Stimulated activated CD8-positive, alpha-beta memory T cell treated with anti-CD3 and anti-CD28 coated beads, Interleukin-4, amount 100 ng/mL, for 4 hours (primary cell): ENCODE measurements at places on chromosomes 1 and 21.
A peak's percentile ranks its signal among the peaks of the same experiment; 100 is the strongest.

GRCh38 chr1:17661546-17662157, 93.5 kb upstream of the ACTL8 start:
- DNase-seq = no peak

DNA sequence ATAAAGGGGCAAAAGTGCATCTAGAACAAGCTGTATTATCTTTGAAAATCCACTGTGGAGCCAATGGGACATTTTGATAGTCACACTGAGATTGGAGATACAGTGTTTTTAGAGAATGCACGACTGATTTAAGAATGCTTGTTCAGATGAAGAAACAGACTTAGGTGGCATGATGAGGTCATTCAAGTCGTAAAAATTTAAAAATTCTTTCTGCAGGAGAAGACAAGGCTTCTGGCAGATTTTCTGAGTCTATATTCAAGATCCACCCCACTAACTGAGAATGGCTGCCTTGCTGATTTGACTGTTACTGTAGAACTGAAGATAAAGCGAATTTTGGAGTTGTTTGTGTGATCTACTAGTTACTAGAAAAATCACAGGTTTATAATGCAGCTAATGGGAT, 310.6 kb downstream of the LRRC7 start:
- DNase-seq = no peak

DNA sequence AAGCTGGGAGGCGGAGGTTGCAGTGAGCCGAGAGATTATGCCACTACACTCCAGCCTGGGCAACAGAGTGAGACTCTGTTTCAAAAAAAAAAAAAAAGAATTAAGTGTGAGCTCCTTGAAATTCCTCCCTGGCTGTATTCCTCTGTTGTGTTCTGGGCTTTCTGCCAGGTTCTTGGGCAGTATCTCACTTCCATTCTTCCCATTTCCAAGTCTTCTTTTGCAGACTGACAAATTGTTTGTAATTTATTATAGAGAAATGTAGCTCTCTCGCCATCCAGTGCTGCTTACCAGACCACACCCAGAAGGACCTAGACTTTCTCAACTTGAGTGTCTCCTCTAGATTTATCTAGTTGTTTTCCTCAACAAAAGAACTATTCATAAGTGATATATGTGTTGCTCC, 105.0 kb upstream of the ADGRL2 start:
- DNase-seq = no peak

GRCh38 chr1:218377143-218377660, 32.1 kb downstream of the TGFB2 start:
- DNase-seq = peak; percentile 49

DNA sequence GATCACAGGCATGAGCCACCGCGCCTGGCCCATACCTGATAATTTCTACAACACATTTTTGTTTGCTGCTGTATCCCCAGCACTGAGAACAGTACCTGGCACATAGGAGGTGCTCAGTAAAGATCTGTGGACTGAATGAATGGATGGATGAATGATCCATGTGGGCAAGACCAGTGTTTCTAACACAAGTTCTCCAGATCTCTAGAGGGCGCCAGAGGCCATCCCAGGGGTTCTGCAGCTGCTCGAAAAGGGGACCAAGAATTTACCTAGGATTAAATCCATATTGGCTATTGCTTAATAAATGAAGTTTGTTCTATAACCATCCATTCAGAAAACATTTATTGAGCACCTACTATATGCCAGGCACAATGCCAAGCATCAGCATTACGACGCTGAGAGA, 167.7 kb downstream of the ACTL8 start:
- no peak for DNase-seq

GRCh38 chr1:159338018-159338417, 35.9 kb downstream of the FCER1A start:
- no peak for DNase-seq

- DNase-seq = peak; percentile 45
Measured at GRCh38 chr1:100038660-100039287, 69.0 kb downstream of the SLC35A3 start.

GRCh38 chr1:162878000-162878596, 17.1 kb upstream of the CCDC190 start:
- no peak for DNase-seq

GRCh38 chr1:184223216-184223615, 163.6 kb upstream of the C1orf21 start:
- DNase-seq = no peak

DNA sequence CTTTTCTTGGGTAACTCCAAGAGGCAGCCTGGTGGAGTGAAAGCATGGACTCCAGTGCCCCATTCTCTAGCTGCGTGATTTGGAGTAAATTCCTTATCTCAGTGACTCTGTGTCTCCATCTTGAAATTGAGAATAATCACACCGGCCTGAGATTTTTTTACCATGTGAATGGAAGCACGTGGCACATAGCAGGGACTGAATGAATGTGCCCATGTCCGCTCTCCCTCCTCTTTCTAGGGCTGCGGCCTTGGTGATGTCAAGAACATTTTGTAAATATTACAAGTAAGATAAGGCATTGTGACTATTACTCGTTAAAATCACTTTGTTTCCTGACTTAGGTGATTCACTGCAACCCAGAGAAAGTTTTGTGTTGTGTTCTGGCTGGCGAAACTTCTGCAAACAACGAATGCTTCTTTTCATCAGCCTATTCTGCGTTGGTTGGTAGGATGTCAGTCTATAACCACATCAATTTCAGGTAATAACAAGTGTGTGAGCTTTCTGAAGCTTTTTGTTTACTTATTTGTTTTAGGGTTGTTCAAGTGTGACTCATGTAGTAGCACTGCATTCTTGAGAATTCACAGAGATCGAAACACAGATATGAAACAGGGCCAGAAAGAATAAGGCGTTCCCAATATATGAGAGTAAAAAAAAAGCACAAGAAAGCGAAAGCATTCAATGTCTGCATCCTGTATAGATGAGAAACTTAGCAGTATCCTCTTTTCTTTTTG, 135.7 kb upstream of the SLC45A1 start:
- no peak for DNase-seq

- no peak for DNase-seq
Measured at GRCh38 chr1:210260096-210260495, 27.5 kb downstream of the SERTAD4 start.

DNA sequence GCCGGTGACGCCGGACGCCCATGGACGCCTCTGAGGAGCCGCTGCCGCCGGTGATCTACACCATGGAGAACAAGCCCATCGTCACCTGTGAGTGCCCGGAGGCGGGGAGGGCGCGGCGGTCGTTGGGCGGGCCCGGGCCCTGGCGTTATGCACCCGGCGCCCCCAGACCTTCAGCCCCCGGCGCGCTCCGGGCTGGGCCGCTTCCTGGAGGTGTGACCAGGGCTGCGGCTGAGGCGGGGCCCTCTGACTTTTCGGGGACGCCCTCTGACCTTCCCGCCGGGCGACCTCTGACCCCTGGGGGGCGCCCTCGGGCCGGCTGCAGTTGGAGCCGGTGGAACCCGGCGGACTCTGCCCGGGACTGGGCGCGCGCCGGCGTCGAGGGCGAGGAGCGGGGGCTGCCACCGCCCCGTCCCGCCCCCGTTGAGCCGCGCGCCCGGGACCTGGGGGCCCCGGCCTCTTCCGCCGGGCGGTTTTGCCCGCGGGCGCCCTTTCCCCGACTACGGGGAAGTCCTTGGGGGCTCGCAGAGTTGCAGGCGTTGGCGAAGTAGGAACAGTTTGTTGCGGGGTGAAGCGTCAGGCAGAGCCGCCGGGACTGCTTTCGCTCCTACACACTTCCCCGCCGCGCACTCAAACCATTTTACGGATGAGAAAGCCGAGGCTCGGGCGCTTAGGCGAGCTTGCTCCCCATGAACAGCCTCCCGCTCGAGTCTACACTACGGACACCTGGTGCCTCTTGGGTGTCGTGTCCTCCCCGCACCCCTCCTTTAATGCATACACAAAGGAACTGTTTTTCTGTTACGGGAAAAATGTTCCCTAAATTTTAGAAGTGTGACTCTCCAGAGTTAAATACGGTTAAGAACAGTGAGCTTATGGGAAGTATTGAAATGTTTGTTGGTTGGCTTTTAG, 618 bp downstream of the TRAPPC10 start:
- peak; percentile 59 for DNase-seq

DNA sequence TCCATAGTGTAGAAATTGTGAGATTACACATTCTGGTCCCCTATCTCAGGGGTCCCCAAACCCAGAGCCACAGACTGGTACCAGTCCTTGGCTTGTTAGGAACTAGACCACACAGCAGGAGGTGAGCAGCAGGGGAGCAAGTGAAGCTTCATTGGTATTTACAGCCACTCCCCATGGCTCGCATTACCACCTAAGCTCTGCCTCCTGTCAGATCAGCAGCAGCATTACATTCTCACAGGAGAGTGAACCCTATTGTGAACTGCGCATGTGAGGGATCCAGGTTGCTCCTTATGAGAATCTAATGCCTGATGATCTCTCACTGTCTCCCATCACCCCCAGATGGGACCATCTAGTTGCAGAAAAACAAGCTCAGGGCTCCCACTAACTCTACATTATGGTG, 229.7 kb upstream of the IRF2BP2 start:
- DNase-seq = no peak

- no peak for DNase-seq
Measured at GRCh38 chr21:15667819-15668218, 62.0 kb upstream of the USP25 start.

DNA sequence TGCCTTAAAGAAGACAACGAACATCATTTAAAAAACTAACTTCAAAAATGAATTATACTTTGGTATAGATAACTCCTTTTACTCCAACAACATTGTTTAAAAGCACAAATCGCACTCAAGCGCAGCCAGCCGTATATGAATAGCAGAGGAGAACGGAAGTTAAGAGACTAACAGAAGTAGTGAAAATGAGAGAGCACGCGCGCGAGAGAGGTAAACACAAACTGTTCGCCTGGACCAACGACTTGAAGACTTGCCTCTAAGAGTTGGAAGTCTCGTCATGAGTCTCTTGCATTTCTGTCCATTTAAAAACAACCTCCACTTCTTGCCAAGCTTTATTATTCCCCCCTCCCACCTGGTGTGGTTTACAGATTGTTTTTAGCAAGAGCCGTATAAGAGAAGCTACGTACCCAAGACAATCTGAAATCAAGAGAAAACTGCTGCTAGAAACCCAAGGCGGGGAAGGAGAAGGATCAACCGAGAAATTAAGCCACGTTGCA, 479 bp downstream of the SELENOF start:
- no peak for DNase-seq

GRCh38 chr1:185473186-185473585, 156.1 kb upstream of the IVNS1ABP start:
- no peak for DNase-seq

- DNase-seq = no peak
Measured at GRCh38 chr1:72837781-72838180, 555.4 kb upstream of the NEGR1 start.

- no peak for DNase-seq
Measured at GRCh38 chr1:222919478-222919865, 104.6 kb downstream of the DISP1 start.

DNA sequence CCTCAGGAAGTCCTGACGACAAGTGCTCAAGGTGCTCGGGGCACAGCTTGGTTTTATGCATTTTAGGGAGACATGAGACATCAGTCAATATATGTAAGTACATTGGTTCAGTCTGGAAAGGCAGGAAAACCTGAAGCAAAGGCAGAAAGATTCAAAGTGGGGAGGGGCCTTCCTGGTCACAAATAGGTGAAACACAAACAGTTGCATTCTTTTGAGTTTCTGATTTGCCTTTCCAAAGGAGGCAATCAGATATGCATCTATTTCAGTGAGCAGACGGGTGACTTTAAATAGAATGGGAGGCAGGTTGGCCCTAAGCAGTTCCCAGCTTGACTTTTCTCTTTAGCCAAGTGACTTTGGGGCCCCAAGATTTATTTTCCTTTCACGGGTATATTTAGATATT, 8.9 kb upstream of the RNF187 start:
- no peak for DNase-seq

GRCh38 chr1:239308701-239309333, 77.6 kb upstream of the CHRM3 start:
- no peak for DNase-seq

- DNase-seq = no peak
Measured at GRCh38 chr21:14356746-14357145, 26.2 kb downstream of the HSPA13 start.

- no peak for DNase-seq
Measured at GRCh38 chr1:90879281-90879680, 142.6 kb downstream of the ZNF644 start.

- no peak for DNase-seq
Measured at GRCh38 chr1:246448373-246448772, 58.7 kb downstream of the SMYD3 start.

DNA sequence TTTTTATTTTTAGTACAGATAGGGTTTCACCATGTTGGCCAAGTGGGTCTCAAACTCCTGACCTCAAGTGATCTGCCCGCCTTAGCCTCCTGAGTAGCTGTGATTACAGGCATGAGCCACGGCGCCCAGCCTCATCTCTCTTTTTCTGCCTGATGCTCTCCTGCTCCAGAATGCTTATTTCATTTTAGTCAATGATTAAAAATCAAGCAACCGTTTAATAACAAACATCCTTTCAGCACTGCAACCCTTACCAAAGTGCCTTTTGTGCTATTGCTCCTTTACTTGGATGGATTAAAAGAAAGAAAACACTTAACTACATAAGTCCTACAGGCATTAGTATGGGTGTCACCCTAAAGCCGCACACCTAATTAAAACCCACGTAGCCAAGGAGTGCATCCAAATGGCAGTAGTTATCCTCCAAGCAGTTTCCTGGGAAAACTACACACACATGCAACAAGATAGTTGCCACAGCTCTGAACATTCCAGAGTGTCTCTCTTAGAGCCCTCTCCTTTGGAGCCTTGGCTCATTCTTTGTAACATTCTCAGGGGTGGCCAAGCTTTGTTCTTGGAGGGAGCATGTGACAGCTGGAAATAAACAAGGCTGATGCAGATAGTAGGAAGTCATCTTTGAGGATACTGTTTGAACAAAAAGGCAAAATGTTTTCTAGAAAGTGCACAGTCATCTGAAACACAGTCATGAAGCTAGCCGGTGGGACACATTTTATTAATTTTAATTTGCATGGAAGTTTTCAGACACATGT, 51.2 kb downstream of the KCNJ15 start:
- DNase-seq = no peak

- DNase-seq = no peak
Measured at GRCh38 chr1:94727846-94728715, 92.1 kb upstream of the SLC44A3 start.

- no peak for DNase-seq
Measured at GRCh38 chr1:42002220-42002619, 83.5 kb upstream of the HIVEP3 start.
